ELR (cell line): ENCODE measurements at places on chromosomes 5 and 9.

DNA sequence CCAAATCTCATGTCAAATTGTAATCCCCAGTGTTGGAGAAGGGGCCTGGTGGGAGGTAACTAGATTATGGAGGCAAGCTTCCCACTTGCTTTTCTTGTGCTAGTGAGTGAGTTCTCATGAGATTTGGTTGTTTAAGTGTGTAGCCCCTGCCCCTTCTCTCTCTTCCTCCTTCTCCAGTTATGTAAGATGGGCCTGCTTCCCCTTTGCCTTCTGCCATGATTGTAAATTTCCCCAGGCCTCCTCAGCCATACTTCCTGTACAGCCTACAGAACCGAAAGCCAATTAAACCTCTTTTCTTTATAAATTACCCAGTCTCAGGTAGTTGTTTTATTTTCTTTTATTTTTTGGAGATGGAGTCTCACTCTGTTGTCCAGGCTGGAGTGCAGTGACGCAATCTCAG is 18.2 kb upstream of the TXNDC8 start:
- DNase-seq: no peak

- no peak for DNase-seq
Measured at GRCh38 chr5:171705036-171705435, 80.6 kb upstream of the SMIM23 start.

GRCh38 chr5:28850320-28850921 is 1812.0 kb upstream of the CDH9 start:
- no peak for DNase-seq

DNA sequence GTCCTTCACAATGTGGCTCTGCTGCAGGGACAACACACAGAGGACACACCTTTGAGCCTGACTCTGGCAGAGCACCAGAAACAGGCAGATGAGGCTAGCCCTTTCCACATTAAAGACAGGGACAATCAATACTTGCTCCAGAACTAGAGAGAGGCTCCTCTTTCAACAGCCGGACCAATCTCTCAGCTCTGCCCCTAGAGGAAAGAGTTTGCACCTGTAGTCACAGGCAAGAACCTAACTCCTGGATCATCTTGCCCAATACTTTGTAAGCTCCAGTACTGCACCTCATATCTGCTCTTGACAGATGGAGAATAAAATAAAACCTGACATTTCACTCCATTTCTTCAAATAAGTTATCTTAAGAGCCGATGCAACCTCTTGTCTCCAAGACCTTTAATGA is 52.1 kb downstream of the EPB41L4A start:
- peak; percentile 22 for DNase-seq

GRCh38 chr5:163506726-163507125 is 1.3 kb downstream of the MAT2B start:
- peak; percentile 74 for DNase-seq

GRCh38 chr9:118567861-118568260 is 801.4 kb downstream of the BRINP1 start:
- peak; percentile 20 for DNase-seq

- DNase-seq: no peak
Measured at GRCh38 chr5:115626445-115626823, 598 bp upstream of the TMED7 start.

DNA sequence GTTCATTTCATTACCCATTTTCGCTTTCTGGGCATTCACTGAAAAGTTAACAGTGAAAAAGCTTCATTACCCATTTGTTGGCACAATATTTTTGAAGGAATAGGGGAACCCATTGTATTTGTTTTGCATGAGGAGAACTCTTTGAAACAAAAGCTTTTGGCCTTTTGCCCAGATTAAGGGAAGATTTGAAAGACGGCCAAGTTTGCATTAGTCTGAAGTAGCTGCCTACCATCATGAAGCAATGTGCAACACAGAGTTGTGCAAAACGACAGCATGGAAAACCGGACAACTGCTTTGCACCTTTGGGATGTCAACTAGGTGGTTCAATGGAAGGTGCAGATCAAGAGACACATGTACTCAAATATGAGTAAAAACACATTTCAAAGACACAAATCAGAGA is 84.9 kb downstream of the TRPM3 start:
- peak; percentile 1 for DNase-seq

DNA sequence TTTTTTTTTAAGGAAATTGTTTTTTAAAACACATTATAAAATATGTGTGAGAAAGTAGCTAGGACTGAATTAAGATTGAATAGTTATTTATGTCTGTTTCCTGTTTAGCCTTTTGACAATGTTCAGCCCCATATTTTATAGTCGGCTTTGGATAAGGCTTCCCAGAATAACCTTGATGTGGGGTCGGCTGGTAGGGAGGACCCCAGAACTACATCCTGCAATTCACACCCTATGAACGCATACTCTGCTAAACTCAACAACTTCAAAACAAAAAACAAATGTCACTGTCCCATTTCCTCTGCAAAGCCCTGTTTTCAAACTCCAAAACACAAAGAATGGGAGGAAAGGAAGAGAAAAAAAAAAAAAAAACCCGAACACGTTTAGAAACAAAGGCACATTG is 63.1 kb downstream of the ARL15 start:
- DNase-seq: no peak

GRCh38 chr9:91062281-91062680 is 260.7 kb downstream of the SYK start:
- DNase-seq: no peak

DNA sequence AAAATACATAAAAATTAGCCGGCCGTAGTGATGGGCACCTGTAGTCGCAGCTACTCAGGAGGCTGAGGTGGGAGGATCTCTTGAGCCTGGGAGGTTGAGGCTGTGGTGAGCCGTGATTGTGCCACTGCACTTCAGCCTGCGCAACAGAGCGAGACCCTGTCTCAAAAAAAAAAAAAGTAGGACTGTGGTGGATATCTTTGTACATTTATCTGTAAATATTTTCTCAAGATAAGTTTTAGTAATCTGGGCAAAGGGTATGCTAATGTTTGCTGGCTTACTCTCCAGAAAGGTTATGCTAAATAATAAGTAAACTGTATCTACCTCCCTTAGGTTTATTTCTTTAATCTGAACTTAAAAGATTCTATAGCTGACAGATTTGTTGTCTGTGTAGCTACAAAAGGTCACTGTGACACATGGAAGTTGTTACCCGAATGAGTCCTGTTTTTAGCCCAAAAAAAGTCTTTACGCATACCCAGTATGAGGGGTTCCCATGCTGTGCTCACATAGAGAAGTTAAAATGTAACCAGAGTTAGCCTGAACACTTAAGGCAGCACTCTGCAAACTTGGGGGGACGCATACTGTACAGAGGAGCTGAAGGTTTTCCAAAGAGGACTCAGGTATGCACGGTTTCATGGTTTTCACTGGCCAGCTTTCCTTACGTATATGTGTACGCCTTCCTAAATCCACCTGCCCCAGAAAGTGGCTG is 206.3 kb downstream of the PBX3 start:
- DNase-seq: no peak
